ENCODE measurements at places on chromosomes 2 and 18.

DNA sequence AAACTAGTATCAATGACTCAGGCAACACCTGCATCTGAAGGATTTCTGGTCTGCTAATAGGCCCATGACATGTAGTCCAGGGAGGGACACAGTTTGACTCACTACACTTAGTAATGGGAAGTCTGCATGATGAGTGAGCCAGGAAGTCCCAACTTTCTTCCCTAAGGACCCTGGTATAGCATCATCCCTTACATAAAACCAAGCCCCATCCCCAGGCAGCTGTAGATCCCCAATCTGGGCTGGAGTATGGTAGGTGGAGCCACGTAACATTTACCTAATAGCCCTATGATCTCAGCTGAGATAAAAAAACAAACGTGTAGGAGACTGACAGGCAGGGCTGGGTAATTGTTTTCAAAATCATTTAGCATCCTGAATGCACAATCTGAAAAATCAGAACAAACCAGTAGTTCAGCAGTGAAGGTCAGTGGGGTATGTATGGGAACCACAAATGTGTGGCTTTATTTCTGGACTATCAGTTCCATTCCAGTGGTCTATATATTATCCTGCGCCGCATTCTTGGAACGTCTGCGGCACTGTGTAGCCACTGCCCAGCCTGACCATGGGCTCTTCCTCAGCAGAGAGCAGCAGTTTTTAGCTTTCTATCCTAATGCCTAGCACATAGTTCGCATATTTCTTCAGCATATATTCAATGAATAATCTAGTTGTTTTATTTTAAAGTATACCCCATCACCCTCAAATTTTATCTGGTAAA, 33.5 kb downstream of the EPB41L3 start:
- DNase-seq = no peak

- DNase-seq = no peak
Observed at GRCh38 chr2:240386326-240386725, 49.1 kb upstream of the GPC1 start.

DNA sequence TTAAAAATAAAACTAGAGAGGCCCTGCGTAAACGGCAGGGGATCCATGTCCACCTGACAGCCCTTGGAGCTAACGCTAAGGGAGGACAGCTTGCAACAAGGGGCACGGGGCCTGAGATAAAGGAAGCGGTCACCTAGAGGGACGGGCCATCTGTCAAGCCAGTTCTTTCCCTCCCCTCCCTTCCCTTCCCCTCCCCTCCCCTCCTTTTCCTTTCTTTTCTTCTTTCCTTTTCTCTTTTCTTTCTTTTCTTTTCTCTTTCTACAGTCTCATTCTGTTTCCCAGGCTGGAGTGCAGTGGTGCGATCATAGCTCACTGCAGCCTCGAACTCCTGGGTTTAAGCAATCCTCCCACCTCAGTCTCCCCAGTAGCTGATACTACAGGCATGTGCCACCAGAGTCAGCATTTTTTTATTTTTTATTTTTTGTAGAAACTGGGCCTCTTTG, 34.5 kb upstream of the CTAGE1 start:
- no peak for DNase-seq

DNA sequence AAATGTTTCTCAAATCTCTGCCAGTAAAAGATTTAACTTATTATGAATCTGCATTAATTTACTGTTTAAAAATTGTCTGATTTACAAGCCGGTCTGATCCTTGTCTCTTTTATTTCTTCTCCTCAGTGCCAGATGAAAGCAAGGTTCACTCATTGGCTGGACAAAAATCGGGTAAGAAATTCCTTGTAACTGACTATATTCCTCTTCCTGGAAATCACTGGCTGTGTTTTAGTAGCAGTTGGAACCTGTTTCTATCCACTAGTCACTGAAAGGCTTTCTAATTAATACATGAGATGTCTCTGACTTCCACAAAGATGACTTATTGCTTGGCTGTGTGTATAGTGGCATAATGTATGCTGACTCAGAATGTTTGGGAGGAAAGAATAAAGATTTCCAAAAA, 436.6 kb upstream of the NRP2 start:
- DNase-seq = no peak
